ENCODE measurements at places on chromosomes 1 and 21. TPM values are rescaled to one million over a fixed set of nuclear protein-coding genes. Genes with fewer than 3 reads are reported as not detected.

Gene WNT2B
- polyA plus RNA-seq, result 0.50 TPM

DNA sequence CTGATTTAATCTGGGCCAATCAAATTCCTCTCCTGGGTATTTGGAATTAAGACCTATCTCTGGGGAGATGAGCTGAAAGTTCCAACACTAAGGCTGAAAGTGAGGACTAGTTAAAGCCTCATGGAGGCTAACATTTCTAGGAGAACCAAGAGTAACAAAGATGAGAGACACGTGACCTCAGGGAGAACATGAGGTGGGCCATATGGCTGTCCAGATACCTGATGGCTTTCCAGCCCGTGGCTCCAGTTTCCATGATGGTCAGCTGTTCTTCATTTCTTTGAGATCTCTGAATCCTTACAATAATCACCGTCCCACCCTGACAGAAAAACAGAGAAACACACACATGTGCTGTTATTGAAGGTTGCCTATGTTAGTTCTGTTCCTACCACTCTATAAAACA lies 66.1 kb downstream of the LEPR start:
- no peak for DNase-seq

DNA sequence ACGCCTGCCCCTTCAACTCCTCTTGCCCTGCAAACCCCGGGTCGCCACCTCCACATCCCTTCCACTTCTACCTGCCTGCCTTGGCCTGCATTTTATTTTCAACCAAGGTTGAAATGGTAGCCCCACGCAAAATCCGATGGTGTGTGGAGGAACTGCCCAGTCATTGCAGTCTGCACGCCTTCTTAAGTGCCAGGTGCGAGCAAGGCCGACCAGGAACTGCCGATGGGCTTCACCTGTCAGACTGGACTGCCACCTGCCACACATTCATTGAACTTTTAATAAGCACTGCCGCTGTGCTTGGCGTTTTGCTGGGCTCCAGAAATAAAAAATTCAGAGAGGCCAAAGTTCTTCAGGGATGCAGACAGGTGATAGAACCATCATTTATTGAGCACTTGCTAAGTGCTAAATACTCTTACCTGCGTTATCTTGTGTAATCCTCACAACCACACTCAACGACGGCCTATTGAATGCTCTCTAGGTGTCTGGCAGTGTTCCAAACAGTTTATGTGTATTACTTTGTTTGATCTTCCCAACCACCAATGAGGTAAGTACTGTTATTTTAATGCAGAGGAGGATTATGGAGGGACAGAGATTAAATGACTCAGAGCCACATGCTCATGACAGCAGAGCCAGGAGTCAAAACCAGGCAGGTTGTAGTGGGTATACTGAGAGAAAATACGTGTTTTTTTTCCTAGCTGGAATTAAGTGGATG lies 36.2 kb downstream of the CACHD1 start:
- no peak for DNase-seq

GRCh38 chr1:2282556-2283270 lies 54.6 kb downstream of the SKI start:
- DNase-seq, result no peak

DNA sequence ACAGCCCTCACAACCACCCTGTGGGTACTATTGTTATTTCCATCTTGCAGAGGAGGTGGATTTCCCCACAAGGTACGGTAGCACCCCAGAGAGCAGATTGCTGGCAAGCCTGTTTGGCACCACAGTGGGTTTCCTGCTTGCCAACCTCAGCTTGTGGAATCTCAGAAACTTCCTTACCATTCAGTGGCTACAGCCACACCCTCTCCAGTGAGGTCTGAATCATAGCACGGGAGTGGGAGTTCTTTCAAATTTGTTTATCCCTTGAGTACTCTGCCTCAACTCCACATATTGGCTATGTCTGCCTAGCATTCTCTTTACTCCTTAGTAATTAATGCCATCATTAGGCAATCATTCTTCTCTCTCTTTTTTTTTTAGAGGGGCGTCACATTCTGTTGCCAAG lies 162.1 kb downstream of the PTPRU start:
- no peak for DNase-seq
